ENCODE measurements at places on chromosomes 13 and 19.
A peak's percentile ranks its signal among the peaks of the same experiment; 100 is the strongest.

DNA sequence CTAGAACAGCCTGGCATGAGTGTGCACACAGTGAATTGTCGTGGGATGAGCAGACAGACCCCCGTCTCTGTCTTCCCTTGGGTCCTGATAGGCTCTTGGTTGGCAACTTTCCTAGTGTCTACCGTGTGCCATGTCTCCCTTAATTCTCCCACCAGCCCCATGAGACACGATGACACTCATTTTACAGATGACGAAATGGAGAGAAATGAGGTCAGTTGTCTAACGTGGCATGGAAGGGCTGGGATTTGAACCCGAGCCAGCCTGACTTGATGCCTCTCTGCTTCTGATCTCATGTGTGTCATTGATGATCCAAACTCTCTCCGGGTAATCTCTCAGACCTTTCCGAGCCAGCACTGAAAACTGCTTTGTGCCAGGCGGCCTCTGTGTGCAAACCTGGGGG, 8.4 kb upstream of the KLK14 start:
- DNase-seq, result no peak

GRCh38 chr19:45254044-45254531, 3.0 kb downstream of the MARK4 start:
- DNase-seq, result no peak

GRCh38 chr13:106311004-106311403, 224.5 kb downstream of the EFNB2 start:
- DNase-seq, result no peak

DNA sequence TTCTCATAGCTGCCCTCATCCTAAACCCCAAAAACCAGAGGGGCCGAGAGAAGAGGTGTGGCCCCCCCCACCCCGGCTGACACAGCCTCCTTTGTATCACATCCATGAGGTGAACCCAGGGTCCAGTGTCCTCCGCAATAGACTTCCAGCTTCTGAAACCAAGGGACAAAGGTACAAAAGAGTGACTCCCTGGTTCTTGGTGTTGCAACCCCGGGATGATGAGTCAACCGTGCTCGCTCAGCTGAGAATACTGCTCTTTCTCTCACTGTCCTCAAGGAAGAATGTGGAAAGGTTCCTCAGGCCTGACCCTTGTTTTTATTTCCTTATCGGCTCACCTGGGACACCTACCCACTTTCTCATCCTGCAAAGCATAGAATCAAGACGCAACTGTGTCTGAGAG, 5.5 kb downstream of the SLC15A1 start:
- no peak for DNase-seq

GRCh38 chr19:15124572-15125231, 17.5 kb downstream of the SYDE1 start:
- DNase-seq, result no peak

GRCh38 chr13:41900918-41901317, 60.0 kb downstream of the VWA8 start:
- no peak for DNase-seq

GRCh38 chr19:3721887-3722442, 13.8 kb downstream of the TJP3 start:
- no peak for DNase-seq

DNA sequence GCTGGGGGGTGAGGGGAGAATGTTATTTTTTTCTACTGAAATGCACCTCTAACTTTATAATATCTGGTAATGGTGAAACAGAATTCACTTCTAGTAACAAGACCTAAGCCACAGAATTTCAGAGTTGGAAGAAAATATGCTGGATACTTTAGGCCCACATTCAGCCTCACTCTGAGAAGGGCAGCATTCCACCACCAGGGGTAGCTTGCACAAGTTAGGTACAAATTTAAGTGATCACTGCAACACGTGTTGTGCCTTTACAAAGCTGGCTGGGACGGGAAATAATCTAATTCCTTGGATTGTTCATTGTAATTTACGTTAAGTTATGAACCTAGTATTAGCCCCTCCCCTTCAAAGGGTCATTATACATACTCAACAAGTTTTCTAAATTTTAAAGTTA, 192.3 kb downstream of the RGCC start:
- no peak for DNase-seq

DNA sequence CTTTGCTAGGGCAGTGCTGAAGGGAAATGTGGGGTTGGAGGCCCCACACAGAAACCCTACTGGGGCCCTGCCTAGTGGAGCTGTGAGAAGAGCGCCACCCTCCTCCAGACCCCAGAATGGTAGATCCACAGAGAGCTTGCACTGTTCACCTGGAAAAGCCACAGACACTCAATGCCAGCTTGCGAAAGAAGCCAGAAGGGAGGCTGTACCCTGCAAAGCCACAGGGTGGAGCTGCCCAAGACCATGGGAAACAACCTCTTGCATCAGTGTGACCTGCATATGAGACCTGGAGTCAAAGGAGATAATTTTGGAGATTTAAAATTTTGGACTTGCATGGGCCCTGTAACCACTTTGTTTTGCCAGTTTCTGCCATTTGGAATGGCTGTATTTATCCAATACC, 615.4 kb upstream of the MIR17HG start:
- no peak for DNase-seq

DNA sequence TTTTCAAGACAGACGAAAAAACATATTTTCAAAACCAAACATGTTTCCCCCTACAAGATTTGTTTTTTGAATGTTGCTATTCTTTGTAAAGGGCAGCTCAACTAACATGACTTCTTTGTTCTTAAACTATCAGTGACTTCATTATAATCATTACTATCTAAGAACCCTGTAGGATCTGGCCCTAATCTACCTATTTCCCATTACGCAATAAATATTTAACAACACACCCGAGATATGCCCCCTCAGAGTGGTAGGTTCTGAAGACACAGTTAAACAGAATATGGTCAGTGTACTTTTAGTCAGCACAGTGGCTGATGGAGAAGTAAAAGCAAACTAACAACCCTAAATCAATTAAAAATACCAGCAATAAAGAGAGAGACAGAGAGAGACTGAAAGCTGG, 186.9 kb downstream of the DIAPH3 start:
- DNase-seq, result no peak

DNA sequence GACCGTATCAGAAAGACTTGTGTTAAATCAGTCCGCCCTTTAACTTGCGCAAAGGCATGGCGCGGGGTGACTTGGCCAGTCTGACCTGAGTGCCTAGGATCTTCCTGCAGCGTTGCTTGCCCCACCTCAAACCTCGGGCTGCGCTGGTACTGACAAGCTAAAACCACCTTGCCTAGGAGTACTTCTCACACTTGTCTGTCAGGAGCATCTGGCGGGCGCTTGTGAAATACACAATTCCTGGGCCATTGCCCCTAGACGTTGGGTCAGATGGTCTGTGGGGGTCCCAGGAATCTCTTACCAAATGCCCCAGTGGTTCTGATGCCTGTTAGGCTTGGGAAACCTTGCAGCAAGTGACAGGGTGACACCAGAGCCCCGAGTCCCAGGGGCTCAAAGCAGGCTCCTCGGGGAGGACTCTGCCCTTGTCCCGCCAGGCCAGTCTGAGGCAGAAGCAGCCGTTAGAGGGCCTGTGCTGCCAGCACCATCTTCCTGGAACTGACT, 12.9 kb downstream of the CEBPG start:
- DNase-seq, result no peak

DNA sequence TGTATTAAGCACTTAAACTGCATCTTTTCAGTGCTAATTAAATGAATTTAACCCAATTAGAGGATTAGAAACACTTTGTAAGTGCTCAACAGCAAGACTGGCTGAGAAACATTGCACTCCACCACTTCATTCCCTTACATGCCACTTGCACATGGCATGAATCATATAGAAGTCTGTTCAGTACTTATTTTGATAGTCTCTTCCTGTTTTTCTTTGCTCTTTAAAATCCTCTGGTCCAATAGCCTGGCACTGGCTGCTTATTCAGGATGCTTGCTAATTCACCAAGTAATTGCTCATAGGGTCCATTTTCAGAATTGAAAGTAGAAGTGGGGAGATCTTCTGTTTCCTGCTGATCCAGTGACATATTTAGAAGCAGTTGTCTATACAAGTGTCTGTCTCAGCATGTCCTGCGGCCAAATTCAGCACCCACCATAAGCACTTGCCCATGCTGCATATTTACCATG, 900.1 kb downstream of the PCDH9 start:
- DNase-seq, result no peak

GRCh38 chr13:99572131-99572530, 70.9 kb downstream of the TM9SF2 start:
- DNase-seq, result no peak

DNA sequence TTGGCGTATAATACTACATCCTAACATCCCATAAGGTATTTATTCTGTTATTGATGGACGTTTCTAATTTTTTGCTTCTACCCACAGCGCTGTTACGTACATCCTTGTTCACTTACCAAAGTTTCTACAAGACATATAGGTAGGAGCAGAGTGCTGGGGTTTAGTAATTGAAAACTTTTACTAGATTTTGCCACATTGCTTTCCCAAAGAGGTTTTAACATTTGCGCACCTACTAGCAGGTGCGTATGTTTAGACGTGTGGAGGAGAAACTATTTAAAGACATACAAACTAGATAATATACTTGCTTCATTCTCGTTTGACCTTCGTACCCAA, 559 bp upstream of the RPL21 start:
- no peak for DNase-seq

GRCh38 chr19:44925114-44925891, 10.9 kb downstream of the APOC1 start:
- no peak for DNase-seq

DNA sequence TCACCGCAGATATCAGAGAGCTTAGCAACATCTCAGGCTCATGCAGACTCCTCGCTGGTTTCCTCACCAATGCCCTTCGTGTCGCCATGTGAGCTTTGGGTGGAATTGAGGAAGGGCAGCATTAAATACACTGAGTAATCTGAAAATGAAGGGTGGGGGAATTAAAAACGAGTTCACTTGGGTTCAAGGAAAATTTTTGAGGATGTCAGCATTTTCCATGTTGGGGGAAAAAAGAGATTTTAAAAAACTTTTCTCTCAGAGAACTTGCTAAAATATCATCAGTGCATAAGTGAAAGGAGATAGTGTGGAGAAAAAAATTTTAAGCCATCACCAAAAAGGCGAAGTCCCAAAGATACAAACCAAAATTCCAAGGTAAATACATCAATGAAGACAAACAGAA, 359.3 kb downstream of the KCNRG start:
- DNase-seq, result no peak

- no peak for DNase-seq
Measured at GRCh38 chr13:66659701-66660467, 570.3 kb downstream of the PCDH9 start.

- no peak for DNase-seq
Measured at GRCh38 chr13:113456116-113456702, 2.9 kb upstream of the ADPRHL1 start.

DNA sequence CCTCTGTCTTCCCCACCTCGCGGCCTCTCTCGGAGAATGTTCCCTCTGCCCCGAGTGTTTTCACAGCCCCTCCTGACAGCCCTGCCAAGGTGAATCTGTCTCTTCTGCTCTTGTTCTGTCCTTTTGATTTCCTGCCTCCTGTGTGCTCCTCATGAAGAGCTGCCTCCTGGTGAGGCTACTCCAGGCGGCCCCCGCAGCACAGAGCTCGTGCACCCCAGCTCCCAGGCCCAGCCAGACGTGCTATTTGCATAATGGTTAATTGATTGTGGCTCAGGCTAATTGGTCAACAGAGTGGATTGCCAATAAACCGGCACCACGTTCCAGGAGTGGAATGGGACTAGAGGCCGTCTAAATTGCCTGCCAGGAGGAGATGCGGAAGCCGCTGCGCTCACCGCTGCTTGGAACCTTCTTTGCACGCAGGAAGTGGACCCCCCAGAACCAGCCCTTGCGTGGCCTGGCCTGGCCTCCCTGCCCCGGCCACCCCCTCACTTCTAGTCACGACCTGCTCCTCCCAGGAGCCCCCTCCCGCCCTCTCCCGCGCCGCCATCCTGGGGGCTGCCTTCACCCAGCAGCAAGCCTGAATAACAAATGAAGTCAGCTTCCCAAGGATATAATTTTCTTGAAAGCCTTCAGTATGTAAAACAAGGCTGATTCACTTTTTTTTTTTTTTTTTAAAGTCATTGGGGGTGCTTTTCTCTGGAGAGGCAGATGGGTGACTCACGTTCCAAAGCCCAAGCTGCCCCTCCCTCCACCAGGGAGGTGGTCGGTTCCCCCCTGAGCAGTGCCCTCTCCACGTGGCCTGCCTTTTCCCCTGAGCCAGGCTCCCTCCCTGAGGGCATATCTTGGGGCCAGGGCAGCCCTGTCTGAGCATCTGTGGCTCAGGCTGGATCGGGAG, 144.0 kb downstream of the KDM4B start:
- no peak for DNase-seq

DNA sequence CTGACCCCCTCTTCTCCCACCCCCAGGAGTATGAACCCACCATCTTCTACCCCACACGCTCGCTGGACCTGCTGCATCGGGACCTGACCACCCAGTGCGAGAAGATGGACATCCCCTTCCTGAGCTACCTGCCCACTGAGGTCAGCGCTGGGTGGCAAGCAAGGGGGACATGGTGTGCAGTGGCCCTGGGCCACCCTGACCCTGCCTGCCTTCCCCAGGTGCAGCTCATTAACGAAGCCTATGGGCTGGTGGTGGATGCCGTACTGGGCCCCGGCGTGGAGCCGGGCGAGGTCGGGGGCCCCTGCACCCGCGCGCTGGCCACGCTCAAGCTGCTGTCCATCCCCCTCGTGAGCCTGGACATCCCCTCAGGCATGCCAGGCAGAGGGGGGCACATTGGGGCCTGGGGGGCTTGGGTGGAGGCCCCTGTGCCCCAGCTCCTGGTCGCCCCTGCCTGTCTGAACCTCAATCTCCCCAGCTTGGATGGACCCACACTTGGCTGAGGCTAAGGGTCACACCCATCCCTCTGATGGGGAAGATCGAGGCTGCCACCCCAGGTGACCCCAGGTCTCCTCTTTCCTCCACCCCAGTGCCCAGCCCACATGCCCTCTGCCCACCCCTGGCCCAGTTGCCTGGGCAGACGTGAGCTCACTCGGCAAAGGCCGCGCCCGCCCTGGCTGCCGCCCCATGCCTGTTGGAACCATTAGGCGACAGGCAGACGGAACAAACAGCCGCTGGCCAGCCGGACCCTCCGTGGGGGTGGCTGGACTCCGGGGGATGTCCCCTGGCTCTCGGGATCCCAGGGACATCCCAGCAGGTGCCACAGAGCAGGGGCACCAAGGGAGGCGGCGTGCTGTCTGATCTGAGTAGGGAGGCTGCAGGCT, 2.5 kb upstream of the CILP2 start:
- no peak for DNase-seq

DNA sequence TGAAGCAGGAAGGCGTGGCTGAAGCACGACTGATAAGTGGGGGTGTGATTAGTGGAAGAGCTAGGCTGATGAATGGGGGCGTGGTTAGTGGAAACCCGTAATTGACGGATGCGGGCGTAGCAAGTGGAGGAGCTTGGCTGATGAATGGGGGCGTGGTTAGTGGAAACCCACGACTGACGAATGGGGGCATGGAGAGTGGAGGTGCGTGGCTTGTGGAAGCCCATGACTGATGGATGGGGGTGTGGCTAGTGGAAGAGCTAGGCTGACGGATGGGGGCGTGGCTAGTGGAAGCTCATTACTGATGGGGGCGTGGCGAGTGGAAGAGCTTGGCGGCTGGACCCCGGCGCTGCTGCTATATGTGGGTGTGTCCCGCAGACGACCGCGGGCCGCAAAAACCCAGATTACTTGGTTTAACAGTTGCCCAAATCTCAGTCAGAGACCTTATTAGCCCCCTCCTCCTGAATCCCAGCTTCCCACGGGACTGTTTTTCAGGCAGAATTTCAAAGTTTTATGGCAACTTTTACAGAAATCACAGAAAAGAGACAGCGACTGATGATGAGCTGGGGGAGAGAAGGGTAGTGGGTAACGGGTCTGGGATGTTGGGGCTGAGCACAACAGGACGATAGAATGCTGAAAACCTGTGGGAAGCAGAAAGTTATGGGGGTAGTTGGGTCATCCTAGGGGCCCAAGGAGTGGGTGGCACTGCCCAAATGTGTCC, 9.0 kb upstream of the MEIS3 start:
- DNase-seq, result peak; percentile 87
